ENCODE measurements at places on chromosomes 4 and X. TPM values are rescaled to one million over a fixed set of nuclear protein-coding genes. Genes with fewer than 3 reads are reported as not detected.

- no peak overlapping the region for H3K4me3 ChIP-seq
- no peak overlapping the region for H3K27ac ChIP-seq
- peaks cover 31% of the 10 kb centered on the region for H3K36me3 ChIP-seq
- no peaks in the 10 kb centered on the region for H3K4me1 ChIP-seq
Observed at GRCh38 chr4:39591290-39591689, 47.4 kb downstream of the SMIM14 start.

The NKX3-2 gene
- total RNA-seq = not detected

The GCNA gene
- 1.3 TPM for total RNA-seq

- H3K27me3 ChIP-seq = no peaks in the 10 kb centered on the region
- no peak overlapping the region for H3K27ac ChIP-seq
- no peak overlapping the region for H3K4me3 ChIP-seq
Observed at GRCh38 chr4:144223149-144223548, 82.6 kb upstream of the GYPA start.

The GLRB gene
- total RNA-seq = 1.7 TPM

DNA sequence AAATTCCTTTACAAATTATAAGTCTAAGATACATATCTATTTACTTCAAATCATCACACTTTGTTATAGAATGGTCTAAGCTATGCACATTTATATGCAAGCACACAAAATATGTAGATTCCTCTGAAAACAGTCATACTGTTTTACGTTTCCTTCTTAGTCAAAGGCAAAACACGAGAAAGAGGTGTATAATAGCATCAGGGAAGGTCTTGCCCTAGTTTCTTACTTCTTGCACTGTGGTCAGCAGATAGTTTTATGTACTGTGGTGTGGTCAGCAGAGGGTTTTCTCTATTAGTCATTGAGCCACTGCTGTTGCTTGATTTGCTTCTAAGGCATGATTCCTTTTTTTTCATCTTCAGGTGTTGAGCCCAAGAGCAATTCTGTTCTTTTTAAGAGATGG, 117.7 kb downstream of the ADAM29 start:
- no peak overlapping the region for H3K27ac ChIP-seq
- no peak overlapping the region for H3K4me3 ChIP-seq
- H3K27me3 ChIP-seq = no peaks in the 10 kb centered on the region
- no peak for DNase-seq
- no peaks in the 10 kb centered on the region for H3K36me3 ChIP-seq

GRCh38 chrX:18873189-18873791, 110.6 kb downstream of the PHKA2 start:
- H3K27me3 ChIP-seq = no peaks in the 10 kb centered on the region
- no peak for DNase-seq
- no peaks in the 10 kb centered on the region for H3K4me1 ChIP-seq
- H3K36me3 ChIP-seq = no peaks in the 10 kb centered on the region
- no peak overlapping the region for H3K27ac ChIP-seq

Data from right lobe of liver (tissue), 6 donors.